Glutamatergic neuron (in vitro differentiated cells): ENCODE measurements at places on chromosomes 7 and 10.

GRCh38 chr7:92359801-92360200 lies 87.5 kb upstream of the GATAD1 start:
- DNase-seq: no peak

DNA sequence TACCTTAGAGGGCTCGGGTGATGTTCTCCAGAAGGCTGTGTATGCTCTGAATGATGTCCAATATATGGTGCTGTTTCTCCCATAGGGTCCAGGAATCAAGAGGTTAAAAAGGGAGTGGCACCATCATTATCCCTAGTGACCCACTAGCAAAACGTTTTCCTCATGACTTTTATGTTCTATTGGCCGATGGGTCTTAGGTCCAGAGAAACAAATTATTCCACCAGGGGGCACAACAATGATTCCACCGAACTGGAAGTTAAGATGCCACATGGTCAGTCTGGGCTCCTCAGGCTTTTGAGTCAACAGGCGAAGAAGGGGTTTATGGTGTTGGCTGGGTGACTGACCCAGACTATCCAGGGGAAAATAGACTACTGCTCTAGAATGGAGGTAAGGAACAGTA lies 256.1 kb downstream of the COBL start:
- DNase-seq: no peak

- DNase-seq: no peak
These were observed 177.6 kb downstream of the REEP3 start for GRCh38 chr10:63698787-63699150.

- no peak for DNase-seq
These were observed 58.1 kb downstream of the AGMO start for GRCh38 chr7:15503603-15504290.

DNA sequence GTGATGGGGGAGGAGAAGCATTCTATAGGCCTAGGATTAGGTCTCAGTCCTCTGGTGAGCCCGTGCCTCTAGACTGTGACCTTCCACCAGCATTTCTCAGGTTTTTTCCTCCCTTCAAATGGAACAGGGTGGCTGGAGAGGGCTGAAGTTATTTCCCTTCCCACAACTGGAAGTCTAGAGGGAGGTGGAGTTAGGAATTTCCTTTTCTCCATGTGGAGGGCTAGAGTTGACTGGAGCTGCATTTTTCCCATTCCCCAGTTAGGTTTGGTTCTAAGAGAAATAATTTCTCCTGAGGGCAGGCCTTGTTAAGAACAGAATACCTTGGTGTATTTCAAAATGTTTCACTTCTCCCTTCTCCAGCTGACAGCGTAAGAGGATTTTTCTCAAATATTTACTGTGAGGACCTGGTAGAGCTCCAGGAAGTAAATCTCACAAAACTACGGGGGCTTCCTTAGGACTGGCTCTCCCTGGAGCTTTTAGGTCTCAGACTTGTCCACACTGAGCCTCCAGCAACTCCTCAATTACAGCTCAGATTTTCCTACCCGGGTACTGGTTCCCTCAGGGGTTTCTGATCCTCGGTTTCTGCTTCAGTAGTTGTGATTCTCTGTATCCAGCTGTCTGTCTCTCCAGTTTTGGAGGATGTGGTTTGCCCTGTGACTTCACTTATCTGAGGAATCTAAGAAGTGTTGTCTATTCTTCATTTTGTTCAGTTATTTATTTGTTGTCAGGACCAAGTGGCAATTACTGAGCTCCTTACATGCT lies 6.0 kb upstream of the REEP3 start:
- no peak for DNase-seq

DNA sequence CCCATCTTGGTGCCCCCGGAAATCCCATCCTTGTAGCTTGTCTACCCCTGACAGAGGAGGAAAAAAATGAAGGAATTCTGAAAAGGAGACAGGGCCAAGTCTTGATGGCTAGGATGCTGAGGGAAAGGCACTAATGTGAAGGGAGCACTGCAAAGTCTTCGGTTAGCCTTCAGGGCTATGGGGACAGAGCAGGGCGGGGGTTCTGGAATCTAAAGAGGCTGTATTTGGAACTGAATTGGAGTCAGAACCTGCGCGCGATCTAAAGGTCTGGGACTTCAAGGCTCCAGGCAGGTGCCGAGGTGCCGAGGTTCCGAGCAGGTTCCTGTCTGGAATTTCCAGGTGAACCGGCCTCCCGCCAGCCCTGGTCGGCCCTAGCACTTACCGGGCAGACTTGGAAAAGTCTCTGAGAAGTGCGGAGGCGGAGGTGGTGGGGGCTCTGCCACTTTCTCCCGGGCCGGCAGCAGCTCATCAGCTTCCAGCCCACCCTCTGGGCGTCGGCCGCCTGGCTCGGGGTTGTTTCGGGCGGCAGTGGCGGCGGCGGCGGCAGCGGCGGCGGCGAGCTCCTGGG lies 781 bp downstream of the GBX1 start:
- peak; percentile 46 for DNase-seq

GRCh38 chr10:79413196-79413595 lies 32.2 kb downstream of the ZCCHC24 start:
- DNase-seq: peak; percentile 26

DNA sequence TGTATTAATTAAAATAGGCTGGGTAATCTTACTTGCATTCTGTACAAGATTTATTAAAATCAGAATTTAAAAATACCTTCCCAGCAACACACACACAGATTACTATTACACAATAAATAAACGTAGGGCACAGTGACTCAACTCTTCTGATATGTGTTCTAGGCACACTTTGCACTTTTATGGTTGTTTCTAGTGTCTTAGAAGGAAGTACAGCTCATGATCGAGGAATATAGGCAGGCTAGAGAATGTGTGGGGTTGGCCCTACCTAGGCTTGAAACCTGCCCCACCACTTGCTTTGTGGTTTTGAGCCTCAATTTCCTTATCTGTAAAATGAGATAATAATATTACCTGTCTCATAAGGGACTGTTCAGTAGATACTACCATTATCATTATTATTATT lies 30.5 kb downstream of the ARMC3 start:
- no peak for DNase-seq
